ENCODE measurements at places on chromosomes 1 and 21.

DNA sequence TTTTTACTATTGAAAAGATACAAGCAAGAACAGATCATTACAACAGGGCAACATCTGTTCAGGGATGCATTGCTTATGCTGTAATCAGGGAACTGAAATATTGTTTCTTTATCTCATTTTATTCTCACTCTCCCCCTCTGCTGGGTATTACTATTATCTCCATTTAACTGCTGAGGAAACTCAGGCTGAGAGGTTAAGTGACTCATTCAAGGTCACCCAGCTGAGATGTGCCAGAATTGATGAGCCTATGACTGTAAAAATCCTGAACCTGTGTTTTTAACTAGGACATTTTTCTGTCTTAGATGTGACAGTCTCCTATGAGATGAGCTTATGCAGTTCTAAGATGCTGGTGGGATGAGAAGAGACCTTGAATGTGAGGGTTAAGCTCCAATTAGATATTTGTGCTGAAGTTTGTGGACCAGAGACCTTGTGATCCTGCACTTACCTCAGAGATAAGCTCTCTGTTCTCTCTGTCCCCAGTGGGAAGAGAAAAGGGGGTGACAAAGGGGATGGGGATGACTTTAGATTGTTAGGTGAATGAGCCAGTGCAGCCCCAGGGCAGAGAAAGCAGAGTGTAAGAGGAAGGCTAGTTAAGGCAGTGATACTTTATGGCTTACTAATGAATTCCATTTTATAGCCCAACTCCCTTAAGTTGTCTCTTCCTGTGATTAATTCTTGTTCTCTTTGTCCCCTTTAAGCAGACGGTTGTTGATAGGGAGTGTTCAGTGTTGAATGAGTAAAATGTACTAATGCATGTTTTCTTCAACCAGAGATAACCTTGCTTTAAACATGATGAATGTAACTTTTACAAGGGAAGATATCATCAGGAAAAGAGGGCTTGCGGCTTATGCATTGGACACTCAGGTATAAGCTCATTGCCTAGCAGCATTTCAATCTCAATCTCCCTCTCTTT lies 111.4 kb downstream of the HLX start:
- DNase-seq: peak; percentile 82

DNA sequence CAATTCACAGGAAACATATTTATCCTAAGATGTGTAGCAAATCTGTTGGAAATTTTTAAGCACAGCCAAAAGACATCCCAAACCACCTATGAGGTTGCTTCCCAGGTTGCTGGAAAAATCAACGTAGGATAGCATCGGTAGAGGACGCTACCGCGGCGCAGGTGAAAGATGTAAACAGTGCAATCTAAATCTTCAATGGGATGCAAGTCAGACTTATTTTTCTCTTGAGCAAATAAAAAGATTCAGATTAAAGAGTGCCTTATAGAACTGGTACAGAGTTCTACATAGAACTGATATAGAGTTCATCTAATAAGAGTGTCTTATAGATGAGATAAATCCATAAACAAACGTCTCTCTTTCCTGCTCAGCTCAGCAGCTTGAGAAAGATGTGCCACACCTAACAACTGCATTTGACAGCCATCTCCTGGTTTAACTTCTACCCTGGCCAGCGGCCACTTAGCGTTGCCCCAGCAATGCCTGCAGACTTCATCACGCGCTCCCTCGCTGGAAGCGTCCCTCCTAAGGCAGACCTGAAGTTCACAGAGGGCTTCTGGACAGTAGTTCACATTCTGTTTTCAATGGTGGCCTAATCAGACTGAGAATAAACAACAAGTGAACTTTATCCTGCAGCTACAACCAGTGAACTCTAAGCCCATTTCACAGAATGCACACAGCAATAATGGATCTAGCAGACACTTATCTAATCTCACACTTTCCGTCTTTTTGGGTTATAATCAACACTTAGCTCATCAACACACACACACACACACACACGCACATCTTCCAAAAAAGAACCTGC lies 164.5 kb downstream of the TOMM20 start:
- no peak for DNase-seq

DNA sequence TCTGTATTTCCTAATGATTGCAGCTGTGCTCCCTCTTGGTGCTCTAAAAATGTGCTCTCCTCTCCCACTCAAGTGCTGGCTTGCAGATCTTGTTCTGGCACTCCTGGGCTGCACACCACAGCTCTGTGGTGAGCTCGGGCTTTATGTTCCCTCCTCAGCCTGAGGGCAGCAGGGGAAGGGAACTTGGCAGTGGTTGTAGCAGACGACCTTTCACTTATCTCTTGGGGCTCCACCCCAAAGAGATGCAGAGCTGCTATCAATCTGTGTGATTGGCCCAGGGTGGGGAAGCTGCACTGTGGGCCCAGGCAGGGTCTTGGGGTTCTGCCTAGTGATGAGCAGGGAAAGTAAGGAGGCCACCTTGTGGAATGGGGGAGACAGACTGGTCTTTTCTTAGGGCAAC lies 143.5 kb upstream of the GORAB start:
- peak; percentile 30 for DNase-seq

DNA sequence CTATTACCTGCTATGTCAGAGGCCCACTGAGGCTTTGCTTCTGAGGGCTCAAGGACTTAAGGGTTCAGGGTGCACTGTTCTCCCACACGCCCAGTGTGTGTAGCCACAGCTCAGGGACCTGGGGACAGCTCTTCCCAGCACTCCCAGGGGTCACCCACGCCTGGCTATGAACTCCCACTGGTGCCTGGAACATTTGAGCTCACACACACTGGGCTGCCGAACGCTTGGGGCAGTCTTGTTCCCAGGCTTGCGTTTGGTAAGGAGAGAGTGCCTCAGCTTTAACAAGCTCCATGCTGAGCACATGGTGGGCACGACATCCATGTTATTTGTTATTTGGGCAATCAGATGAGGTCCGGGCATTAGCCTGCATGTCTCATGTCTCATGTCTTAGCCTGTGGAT lies 37.6 kb downstream of the STUM start:
- no peak for DNase-seq

DNA sequence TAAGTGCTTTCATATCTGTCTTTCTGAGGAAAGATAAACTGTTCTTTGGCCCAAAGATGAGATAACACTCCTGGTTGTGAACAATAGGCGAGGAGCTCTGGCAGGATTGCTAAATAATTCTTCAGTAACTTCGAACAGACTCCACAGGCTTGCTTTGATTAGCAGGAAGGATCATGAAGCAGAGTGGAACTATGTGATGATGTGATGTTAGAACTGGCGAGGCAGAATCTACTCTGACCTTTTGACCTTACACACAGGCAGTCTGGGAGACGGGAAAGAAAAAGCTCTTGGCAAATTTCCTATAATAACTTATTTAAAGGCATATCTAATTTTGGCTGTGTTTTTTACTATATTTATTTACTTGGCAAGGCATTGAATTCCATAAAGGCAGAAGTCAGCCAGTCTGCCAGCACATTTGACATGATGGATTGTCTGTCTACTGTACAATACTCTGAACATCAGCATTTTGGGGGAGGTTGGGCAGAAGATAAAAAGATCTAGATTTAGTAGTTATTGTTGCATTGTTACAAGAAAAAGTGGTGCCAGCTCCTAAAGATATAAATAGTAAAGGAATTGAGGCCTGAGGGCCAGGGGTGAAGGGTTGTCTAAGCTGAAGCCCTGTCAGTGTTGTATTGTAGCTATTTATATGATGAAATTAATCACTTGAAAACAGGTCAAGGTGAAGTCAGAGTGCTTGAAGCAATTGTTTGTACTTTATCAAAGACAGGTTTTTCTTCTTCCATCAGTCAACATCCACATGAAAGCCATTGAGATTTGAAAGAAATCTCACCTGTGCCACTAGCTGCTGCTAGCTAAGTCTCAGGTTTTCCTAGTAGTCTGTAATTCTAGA lies 708.8 kb downstream of the LTN1 start:
- DNase-seq: no peak

GRCh38 chr1:200150721-200151120 lies 123.2 kb downstream of the NR5A2 start:
- DNase-seq: peak; percentile 69

- DNase-seq: peak; percentile 57
These were observed 4.3 kb upstream of the SPATC1L start for GRCh38 chr21:46188226-46189212.

- DNase-seq: no peak
These were observed 6.8 kb downstream of the TIE1 start for GRCh38 chr1:43307458-43308158.

- peak; percentile 49 for DNase-seq
These were observed 1.3 kb upstream of the RCC2 start for GRCh38 chr1:17440827-17441168.

GRCh38 chr1:183272390-183272848 lies 86.4 kb downstream of the LAMC2 start:
- DNase-seq: no peak

GRCh38 chr21:44070391-44070790 lies 36.8 kb upstream of the PWP2 start:
- DNase-seq: no peak

DNA sequence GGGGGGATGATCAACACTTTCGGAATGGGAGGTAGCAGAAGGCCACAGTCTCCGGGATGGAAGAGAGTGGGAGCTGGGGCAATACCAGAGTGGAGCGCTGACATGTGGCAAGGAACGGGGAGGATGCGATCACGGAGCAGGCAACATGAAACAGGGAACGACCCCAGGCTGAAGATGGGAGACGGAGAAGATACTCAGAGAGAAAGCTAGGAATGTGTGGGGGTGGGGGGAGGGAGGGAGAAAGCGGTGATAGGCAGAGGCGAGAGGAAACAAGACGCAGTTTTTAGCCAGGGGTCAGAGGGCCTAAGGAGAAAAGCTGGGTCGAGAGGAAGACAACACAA lies 577 bp downstream of the RAB3GAP2 start:
- no peak for DNase-seq

DNA sequence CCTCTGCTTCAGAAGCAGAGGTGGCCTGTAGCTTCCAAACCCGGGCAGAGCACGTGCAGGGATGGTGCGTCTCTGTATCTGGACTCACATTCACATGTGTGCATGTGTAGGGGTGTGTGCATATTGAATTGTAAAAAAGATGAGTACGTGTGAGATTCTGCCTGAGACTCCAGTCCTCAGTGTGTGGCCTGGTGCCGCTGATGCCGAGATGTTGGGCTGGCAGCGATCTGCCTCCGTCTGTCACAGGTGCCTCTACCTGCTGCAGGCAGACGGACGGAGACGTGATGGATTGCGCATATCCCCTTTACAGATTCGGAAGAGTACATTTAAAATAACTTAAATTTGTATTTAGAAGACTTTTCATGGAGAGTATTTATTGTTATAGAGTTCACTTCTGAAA lies 53.6 kb downstream of the ADARB1 start:
- DNase-seq: no peak

GRCh38 chr1:151419819-151420218 lies 20.4 kb downstream of the PSMB4 start:
- DNase-seq: no peak

DNA sequence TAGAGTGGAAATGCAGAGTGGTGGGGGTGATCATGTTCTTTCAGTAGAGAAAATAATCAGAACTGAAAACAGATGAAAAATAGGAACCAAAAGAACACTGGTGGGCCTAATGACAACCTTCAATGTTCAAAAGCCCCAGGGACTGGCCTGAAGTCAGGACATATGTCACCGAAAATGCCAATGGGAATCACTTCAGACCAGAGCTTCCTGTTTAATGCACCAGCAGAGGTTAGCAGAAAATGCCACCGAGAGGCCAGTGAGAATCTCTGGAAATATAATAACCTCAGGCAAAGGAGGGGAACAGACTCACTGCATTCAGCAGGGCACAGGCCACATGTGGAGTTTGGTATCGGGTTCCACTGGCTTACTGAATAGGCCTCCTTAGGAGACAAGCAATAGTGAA lies 15.9 kb upstream of the CD58 start:
- no peak for DNase-seq

DNA sequence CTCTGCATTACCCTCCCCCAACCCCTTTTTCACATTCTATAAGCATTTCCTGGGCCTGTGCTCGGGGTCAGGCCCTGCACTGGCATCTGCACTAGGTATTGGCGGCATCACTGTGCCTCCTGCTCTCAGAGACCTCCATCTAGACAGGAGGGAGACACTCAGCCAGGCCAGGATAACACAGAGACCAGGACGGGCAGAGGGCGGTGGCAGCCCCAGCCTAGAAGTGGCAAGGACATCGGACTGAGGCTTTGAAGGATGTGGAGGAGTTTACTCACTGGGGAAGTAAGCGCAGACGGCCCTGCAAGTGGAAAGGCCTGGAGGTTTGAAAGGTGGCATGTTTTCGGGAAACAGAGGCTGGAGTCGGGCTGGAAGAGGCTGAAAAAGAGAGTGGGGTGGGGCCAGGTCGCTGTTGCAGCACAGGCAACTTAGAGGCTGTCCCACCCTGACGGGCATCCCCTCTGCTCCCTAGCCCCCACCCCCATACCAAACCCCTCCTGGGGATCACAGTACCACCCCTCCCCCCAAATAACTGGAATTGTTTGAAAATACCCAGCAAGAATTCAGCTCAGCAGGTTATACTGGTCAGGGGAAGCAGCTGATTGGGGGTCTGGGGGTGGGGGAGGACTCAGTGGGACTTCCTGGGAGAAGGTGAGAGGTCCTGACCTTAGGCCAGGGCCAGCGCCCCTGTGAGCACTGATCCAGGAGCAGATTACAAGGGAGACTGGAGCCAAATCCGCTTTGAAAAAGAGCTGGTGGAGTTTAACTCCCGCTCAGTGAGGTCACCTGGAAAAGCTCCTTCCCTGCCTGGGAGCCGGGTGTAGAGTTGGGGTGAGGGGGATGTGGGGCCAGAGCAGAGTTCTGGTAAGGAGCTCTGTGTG lies 121.8 kb upstream of the WNT4 start:
- DNase-seq: no peak

DNA sequence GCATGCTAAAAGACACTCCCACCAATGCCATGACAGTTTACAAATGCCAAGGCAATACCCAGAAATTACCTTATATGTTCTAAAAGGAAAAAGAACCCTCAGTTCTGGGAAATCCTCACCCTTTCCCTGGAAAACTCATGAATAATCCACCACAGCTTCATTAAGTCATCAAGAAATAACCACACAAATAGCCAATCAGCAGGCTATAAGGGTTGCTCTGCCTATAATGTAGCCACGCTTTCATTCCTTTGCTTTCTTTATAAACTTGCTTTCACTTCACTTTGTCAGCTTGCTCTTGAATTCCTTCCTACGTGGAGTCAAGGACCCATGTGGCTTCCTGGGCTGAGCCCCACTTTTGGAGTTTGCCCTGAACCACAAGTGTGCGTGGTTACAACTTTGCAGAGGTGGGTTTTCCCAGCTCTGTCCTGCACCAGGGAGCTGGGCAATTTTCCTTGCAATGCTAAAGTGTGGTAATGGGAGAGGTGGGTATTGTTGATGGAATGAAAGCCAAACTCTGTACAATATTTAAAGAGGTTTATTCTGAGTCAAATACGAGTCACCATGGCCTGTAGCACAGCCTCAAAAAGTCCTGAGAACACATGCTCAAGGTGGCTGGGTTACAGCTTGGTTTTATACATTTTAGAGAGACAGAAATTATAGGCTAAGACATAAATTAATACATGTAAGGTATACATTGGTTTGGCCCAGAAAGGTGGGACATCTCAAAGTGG lies 42.2 kb upstream of the COG2 start:
- no peak for DNase-seq

GRCh38 chr1:32400876-32401631 lies 6.8 kb upstream of the BSDC1 start:
- DNase-seq: peak; percentile 83

GRCh38 chr1:85862456-85862855 lies 154.2 kb upstream of the ZNHIT6 start:
- no peak for DNase-seq
